ENCODE measurements at places on chromosomes 16 and 17.

DNA sequence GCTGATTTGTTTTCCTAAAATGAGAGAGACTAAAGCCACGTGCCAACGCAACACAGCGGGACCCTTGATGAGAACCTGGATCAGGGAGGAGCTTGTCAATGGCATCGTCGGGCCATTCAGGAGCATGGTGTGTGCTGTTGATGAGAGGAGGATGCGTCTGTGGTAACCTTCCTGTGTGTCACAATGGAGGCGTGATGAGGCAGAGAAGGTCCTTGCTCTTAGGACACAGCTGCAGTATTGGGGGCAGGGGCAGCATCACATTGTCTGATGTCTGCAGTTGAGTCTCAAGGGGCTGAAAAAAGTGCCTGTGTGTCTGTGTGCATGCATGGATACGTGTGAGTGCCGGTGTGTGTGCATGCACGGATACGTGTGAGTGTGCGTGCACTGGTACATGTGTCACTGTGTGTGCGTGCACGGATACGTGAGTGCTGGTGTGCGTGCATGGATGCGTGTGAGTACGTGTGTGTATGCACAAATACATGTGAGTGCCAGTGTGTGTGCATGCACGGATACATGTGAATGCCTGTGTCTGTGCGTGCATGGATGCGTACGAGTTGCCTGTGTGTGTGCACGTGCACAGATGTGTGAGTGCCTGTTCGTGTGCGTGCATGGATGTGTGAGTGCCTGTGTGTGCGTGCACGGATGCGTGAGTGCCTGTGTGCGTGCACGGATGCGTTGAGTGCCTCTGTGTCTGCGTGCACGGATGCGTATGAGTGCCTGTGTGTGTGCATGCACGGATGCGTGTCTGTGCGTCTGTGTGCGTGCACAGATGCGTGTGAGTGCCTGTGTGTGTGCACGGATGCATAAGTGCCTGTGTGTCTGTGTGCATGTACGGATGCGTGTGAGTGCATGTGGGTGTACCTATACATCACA lies 39.3 kb downstream of the BAIAP2 start:
- no peak for DNase-seq

DNA sequence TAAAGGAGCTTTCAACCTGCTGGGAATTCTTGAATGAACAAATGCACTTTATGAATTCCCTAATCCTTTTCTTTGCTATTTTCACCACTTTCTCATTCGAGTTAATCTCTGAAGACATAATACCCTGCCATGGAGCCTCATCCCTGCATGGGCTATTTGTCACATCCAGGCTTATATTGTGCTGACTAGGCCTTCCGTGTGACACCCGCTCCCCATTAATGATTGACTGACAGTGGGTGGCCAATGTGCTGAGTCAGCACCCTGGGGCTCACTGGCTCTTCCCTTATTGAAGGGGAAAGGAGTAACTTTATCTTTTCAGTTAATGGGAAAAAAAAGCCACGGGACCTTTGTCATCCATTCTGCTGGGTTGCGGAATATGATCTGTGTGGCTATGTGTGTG lies 1024.8 kb upstream of the EEF2KMT start:
- DNase-seq, result no peak

- no peak for DNase-seq
Observed at GRCh38 chr16:12688951-12689850, 114.5 kb downstream of the CPPED1 start.

- DNase-seq, result peak; percentile 58
Observed at GRCh38 chr17:62163847-62164246, 98.8 kb upstream of the MED13 start.

DNA sequence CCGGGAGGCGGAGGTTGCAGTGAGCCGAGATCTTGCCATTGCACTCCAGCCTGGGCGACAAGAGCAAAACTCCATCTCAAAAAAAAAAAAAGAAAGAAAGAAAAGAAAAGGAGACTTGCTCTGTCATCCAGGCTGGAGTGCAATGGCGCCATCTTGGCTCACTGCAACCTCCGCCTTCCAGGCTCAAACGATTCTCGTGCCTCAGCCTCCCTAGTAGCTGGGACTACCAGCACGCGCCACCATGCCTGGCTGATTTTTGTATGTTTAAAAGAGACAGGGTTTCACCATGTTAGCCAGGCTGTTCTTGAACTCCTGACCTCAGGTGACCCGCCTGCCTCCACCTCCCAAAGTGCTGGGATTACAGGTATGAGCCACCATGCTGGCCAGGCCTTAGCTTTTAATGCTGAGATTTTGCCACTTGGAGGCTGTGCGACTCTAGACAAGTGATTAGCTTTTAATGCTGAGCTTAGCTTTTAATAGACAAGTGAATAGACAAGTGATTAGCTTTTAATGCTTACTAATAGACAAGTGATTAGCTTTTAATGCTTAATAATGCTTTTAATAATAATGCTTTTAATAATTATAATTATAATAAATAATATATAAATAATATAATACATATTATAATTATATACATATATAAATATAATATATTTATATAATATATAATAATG lies 9.6 kb downstream of the LDAF1 start:
- DNase-seq, result no peak

DNA sequence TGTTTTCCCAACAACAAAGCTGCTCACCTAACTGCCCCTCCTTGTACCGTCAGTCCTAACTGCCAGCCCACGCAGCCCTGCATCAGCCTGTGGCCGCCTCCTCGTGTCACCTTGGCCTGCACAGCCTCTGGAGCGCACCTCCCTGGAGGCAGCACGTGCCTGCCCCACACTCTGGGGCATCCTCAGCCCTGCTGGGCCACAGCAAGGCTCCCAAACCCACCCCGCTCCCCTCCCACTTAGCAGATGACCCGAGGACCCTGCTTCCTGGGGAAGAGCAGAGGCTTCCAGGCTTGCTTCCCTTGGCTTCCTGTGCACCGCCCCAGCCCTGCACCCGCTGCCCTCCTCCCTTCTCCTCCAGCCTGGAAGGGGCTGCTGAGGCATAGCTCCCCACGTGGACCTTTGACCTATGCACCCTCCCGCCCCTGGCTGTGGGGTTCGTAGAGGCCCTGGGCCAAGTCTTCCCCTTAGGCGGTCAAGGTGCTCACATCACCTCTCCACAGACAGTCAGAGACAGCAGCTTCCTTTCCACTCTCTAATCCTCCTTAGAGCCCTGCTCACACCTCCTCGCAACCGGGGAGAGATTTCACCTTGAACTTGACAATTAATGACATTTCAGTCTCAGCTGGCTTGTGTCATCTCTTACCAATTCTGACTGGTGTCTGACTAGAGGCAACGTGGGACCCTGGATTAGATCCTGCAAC lies 115.0 kb downstream of the MGAT5B start:
- no peak for DNase-seq

GRCh38 chr16:55622930-55623561 lies 32.7 kb upstream of the SLC6A2 start:
- DNase-seq, result no peak
